ENCODE measurements at places on chromosomes 12 and 14.

DNA sequence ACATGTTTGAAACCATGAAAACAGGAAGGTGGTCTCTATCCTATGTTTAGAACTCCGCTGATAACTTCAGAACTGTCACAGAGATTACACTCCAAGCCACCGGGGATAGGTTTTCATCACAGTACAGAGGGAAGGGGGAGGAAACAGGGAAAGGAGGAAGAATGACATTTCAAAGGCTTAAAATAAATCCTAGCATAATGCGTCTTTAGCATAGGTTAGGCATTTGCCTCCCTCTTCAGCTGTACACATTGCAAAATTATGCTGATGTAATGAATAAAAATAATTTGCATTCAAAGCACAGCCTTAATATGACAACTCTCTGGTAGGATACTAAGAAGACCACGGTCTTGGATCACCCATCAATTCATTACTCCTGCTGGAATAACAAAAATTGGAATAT is 54.3 kb upstream of the PYGL start:
- DNase-seq, result no peak

DNA sequence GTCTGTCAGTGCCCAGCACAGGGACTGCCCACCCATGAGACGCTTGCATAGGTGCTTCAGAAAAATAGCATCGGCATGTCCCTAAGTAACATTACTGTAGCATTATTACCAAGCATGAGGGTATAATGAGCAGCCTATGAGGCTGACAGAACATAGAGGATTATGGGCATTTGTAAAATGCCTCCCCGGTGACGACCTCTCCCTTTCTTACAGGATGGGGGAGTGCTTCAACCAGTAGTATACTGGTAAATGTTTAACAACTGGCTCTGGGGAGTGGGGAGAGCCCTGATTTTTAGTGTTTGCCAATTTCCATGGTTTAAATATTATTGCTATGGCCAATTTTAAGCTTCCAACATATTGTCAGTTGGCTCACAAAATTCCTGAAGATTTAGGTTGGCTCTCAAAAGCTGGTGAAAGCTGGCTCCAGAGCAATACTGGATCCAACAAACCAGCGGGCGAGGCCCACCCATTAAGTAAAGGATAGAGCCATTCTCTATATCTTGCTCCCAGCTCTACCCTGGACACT is 104.5 kb downstream of the ETNK1 start:
- DNase-seq, result no peak

DNA sequence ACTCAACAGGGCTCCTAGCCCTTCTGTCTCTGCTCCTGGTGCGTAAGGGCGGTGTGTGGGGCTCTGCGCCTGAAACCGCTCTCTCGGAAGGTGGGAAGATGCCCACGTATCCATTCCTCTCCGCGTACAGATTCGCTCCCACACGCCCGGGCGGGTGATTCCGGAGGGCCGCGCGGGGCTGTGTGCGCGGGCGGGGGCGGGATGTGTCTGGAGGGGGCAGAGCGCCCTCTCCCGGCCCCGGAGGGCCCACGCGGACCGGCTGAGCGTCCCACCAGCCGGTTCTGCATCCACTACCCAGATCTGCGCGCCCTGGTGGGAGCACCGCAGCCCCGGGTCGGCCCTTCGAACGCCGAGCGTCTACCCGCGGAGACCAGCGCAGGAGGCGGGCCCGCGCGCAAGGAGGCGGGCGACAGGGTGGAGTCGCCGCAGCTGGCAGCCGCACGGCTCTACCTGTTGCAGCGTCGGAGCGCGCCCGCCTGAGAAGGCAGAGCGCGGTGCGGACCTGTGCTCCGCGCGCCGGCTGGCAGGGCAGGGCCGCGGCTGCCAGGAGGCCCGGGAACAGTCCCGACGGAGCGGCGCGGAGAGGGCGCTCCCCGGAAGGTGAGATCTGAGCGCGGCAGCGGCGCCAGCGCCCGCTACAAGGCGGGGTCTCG is 1.4 kb upstream of the KCNK13 start:
- DNase-seq, result peak; percentile 42

GRCh38 chr12:127342861-127343260 is 924.1 kb upstream of the TMEM132C start:
- DNase-seq, result no peak

- no peak for DNase-seq
Observed at GRCh38 chr14:97719931-97720330, 922.7 kb downstream of the VRK1 start.

DNA sequence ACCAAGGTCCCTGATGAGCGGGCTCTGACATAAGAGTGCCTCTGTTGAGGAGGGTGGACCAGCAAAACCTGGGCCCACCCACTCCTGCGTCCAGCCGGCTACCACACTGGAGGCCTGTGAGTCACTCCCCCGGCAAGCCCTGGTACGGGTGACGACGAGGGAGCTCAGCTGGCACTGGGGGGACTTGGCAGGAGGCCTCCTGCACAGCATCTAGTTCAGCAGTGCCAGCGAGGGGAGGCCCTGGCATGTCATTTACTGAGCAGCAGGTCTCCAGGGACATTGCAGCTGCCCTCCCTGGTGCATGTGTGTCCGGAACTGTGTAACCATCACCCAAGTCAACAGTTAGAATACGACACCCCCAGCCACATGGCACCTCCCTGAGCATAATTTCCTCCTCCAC is 24.4 kb downstream of the CD9 start:
- DNase-seq, result no peak

GRCh38 chr12:67327466-67327865 is 58.3 kb downstream of the CAND1 start:
- no peak for DNase-seq
